ENCODE measurements at places on chromosomes 1 and 21.

DNA sequence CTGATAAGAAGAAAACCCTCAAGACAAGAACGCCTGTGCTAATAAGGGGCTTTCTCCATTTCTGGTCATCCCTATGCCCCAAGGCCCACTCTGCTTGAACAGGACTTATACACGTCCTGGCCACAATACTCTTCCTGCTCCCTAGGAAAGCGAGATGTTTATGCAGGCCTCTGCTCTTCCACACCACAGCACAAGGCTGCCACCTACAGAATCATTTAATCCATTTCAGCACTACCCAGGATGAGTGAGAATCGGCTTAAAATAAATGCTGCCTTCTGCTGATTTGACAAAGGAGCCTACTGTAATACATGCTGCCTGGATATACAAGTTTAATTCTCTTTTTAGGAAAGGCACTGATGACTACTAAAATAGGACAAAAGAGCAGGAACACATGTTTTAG, 29.4 kb downstream of the FRRS1 start:
- no peaks in the 10 kb centered on the region for H3K27me3 ChIP-seq
- H3K4me1 ChIP-seq: no peaks in the 10 kb centered on the region
- H3K36me3 ChIP-seq: no peaks in the 10 kb centered on the region

- no peak overlapping the region for H3K27ac ChIP-seq
- H3K36me3 ChIP-seq: no peaks in the 10 kb centered on the region
- H3K4me3 ChIP-seq: no peak overlapping the region
- no peaks in the 10 kb centered on the region for H3K4me1 ChIP-seq
- DNase-seq: no peak
Observed at GRCh38 chr1:111967886-111968285, 21.6 kb downstream of the KCND3 start.

DNA sequence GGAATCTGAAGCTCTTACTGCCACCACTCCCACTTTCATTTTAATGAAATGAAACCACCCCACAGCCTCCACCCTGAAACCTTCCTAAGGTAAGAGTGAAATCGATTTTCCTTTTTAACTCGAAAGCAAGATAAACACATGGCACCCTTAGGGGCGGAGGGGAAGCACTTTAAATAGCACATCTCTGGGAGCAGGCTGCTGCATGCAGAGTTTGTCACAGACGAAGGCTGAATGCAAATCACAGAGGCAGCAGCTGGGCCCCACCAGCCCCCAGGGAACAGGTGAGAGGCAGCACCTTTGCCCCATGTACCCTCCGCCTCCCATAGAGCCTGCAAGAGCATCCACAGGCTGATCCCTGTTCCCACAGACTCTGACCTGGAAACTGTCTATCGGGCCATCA, 60.0 kb upstream of the GRIK3 start:
- no peak overlapping the region for H3K27ac ChIP-seq
- no peaks in the 10 kb centered on the region for H3K4me1 ChIP-seq
- no peak overlapping the region for H3K4me3 ChIP-seq
- H3K27me3 ChIP-seq: peaks cover 24% of the 10 kb centered on the region

GRCh38 chr1:115337633-115338456, at the start of gene NGF:
Gene NGF, minus strand, starts transcription at chr1:115338249. Its CDS starts 51,454 bp downstream, at chr1:115286795.
- no peak within 1 kb of the TSS for H3K27ac ChIP-seq
- no peaks in the 10 kb centered on the region for H3K36me3 ChIP-seq
- DNase-seq: no peak

GRCh38 chr1:33430692-33431593, at the start of gene PHC2:
Gene PHC2, minus strand, starts transcription at chr1:33431095. Its CDS starts 55,556 bp downstream, at chr1:33375539.
- H3K36me3 ChIP-seq: no peaks in the 10 kb centered on the region
- peak; percentile 95 for DNase-seq
- H3K4me3 ChIP-seq: peak within 1 kb of the TSS; percentile 76

GRCh38 chr21:42213082-42213774, 5.7 kb upstream of the ABCG1 start:
- H3K4me3 ChIP-seq: no peak overlapping the region
- H3K4me1 ChIP-seq: no peaks in the 10 kb centered on the region
- no peak for DNase-seq
- H3K27me3 ChIP-seq: no peaks in the 10 kb centered on the region
- no peak overlapping the region for H3K27ac ChIP-seq

- H3K27me3 ChIP-seq: no peaks in the 10 kb centered on the region
- H3K36me3 ChIP-seq: no peaks in the 10 kb centered on the region
- no peak for DNase-seq
- H3K27ac ChIP-seq: no peak overlapping the region
- H3K4me3 ChIP-seq: no peak overlapping the region
- H3K4me1 ChIP-seq: no peaks in the 10 kb centered on the region
Observed at GRCh38 chr1:7491109-7491817, 279.8 kb upstream of the VAMP3 start.

GRCh38 chr1:194014014-194014413, 827.6 kb upstream of the B3GALT2 start:
- DNase-seq: no peak
- no peaks in the 10 kb centered on the region for H3K4me1 ChIP-seq
- H3K4me3 ChIP-seq: no peak overlapping the region
- no peaks in the 10 kb centered on the region for H3K27me3 ChIP-seq
- no peak overlapping the region for H3K27ac ChIP-seq

- no peak for DNase-seq
- H3K36me3 ChIP-seq: peaks cover 10% of the 10 kb centered on the region
- no peak overlapping the region for H3K4me3 ChIP-seq
- H3K27ac ChIP-seq: no peak overlapping the region
- H3K4me1 ChIP-seq: peaks cover 19% of the 10 kb centered on the region
Observed at GRCh38 chr1:40044110-40044509, 3.6 kb downstream of the CAP1 start.

DNA sequence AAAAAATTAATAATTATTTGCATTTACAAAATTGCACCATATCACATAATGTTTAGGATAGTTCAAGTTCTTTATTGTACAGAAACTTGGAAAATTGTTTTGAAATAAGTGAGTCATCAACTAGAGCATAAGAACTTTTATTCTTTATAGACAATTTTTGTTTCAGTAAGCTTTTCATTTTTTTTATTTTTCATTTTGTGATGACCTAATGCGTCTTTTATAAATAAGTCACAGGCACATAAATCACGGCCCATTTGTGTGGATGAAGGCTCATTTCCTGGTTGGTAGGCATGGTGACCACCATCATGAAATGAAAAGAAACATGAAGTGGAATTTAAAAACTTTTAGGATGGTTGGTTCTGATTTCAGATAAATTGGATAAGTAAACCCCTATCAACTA, 39.3 kb downstream of the SPAG17 start:
- no peaks in the 10 kb centered on the region for H3K4me1 ChIP-seq
- H3K27ac ChIP-seq: no peak overlapping the region
- no peak overlapping the region for H3K4me3 ChIP-seq

GRCh38 chr1:198880397-198880796, 241.6 kb downstream of the PTPRC start:
- H3K27ac ChIP-seq: peak overlapping the region; percentile 67
- DNase-seq: peak; percentile 35
- H3K27me3 ChIP-seq: no peaks in the 10 kb centered on the region
- H3K36me3 ChIP-seq: no peaks in the 10 kb centered on the region

GRCh38 chr1:54229281-54229891, 29.4 kb downstream of the MRPL37 start:
- H3K4me3 ChIP-seq: no peak overlapping the region
- peak overlapping the region; percentile 49 for H3K27ac ChIP-seq
- peak; percentile 21 for DNase-seq
- H3K27me3 ChIP-seq: no peaks in the 10 kb centered on the region
- H3K36me3 ChIP-seq: no peaks in the 10 kb centered on the region

DNA sequence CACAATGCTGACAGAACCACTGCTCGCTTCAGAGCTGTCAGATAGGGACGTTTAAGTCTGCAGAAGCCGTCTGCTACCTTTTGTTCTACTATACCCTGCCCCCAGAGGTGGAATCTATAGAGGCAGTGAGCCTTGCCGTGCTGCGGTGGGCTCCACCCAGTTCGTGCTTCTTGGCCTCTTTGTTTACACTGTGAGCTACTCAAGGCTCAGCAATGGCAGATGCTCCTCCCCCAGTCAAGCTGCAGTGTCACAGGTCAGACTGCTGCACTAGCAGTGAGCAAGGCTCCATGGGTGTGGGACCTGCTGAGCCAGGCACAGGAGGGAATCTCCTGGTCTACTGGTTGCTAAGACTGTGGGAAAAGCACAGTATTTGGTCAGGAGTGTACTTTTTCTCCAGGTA, 47.1 kb downstream of the LEPR start:
- no peaks in the 10 kb centered on the region for H3K4me1 ChIP-seq
- no peaks in the 10 kb centered on the region for H3K27me3 ChIP-seq
- no peak overlapping the region for H3K4me3 ChIP-seq
- no peaks in the 10 kb centered on the region for H3K36me3 ChIP-seq
- DNase-seq: no peak

DNA sequence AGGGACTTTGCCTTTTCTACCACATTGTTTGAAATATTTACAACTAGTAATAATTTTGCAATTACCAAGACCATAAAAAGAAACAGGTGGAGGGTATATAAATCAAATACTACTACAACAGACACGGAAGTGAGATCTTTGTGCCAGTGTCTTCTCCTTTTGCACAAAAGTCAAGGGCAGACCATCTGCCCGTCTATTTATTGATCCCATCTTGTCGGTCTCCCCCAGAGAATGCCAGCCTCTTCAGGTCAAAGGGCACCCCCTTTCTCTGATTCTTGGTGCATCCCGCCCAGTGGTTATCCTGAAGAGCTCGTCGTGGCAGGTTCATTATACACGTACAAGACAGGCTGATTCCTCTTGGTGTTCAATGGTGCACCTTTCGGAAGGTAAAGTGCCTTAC, 4.8 kb upstream of the PDE9A start:
- no peaks in the 10 kb centered on the region for H3K36me3 ChIP-seq
- peaks cover 18% of the 10 kb centered on the region for H3K4me1 ChIP-seq
- no peaks in the 10 kb centered on the region for H3K27me3 ChIP-seq
- no peak for DNase-seq
- no peak overlapping the region for H3K4me3 ChIP-seq

DNA sequence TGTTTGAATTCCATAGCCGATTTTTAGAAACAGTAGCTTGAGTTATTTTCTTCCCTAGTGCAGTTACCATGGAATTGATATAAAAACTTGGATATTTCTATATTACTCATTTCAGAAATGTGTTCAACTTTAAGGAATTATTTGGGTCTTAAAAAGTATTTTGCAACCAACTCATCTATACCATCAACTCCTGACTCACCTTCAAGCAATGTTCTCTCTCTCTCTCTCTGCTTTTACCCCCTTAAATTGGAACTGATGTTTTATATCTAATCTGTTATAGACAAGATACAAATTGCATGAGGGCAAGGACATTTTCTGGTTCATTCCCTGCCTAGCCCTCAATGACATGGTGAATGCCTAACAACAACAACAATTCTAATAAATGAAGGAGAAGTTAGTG, 214.7 kb upstream of the NRIP1 start:
- no peaks in the 10 kb centered on the region for H3K27me3 ChIP-seq
- no peak for DNase-seq
- no peak overlapping the region for H3K27ac ChIP-seq
- H3K4me3 ChIP-seq: no peak overlapping the region
- no peaks in the 10 kb centered on the region for H3K36me3 ChIP-seq
